ENCODE measurements at places on chromosomes 13 and 19.

- no peak for DNase-seq
Observed at GRCh38 chr13:77702366-77702765, 4.9 kb downstream of the SLAIN1 start.

GRCh38 chr13:93227280-93227877, 772 bp downstream of the GPC6 start:
- DNase-seq, result no peak

GRCh38 chr19:10100163-10100785, 2.2 kb downstream of the ANGPTL6 start:
- no peak for DNase-seq

DNA sequence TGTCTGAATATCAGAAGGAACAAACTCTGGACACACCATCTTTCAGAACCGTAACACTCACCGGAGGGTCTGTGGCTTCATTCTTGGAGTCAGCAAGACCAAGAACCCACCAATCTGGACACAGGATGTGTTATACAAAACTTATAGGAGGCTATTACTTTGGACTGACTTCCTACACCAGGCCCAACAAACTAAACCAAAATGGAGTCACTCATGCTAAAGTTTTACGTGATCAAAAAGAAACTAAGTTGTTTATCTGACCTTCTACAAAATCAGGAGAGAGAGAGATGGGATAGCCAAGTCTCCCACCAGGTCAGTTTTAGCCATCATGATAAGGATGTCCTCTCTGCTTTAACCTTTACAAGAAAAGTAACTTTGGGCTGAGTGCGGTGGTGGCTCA, 3.2 kb upstream of the RAB11B start:
- no peak for DNase-seq

DNA sequence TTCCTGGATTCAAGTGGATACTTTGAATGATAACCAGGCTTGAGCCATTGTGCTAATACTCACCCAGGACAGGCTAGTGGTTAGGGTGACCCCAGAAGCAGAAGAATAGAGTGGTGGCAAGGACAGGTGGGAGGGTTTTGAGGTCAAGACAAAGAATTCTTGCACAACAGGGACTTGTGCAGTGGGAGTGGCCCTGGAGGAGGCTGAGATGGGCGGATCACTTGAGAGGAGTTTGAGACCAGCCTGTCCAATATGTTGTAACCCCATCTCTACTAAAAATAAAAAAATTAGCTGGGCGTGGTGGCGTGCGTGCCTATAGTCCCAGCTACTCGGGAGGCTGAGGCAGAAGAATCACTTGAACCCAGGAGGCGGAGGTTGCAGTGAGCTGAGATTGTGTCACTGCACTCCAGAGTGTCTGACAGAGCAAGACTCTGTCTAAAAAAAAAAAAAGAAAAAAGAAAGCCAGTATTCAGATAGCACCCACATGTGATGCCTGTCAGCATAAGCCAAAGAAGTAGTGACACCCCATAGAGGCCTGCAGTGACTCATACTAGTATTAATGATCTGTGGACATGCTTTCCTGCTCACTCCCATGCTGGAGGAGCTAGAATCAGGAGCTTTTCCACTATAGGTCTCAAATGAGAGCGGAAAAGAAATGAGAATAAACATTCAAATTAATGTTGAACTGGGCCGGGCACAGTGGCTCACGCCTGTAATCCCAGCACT, 78.7 kb downstream of the RNF17 start:
- no peak for DNase-seq

- peak; percentile 71 for DNase-seq
Observed at GRCh38 chr13:106917673-106918556, 350.0 kb upstream of the ARGLU1 start.

DNA sequence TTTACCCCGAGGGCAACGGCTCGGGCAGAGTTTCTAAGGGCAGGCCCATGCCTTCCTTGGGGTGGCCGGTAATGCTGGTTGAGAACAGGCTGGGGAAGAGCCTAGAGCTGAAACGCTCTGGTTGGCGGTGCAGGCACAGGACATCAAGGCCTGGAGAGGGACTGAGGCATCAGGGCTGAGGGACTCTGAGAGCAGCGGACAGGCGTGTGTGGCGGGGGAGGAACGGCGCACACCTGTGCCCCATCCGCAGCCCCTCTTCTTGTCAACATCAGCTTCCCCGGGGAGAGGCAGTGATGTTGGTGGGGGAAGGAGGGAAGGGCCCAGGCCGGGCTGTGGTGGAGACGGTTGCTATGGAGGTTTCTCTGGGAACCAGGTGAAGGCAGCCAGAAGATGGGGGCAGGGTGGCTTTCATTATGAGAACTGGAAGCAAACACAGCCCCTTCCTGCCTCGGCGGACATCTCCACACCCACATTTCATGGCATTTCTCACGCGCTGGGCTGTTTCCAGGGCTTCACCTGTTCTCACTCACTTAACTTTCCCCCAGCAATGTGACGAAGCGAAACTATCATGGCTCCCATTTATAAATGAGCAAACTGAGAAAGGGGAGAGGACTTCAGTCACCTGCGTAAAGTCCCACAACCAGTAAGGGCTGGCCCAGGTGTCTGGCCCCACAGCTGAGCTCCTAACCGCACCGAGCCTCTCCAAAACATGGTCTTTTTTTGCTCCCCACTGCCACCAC, 8.2 kb upstream of the ATF5 start:
- DNase-seq, result no peak

DNA sequence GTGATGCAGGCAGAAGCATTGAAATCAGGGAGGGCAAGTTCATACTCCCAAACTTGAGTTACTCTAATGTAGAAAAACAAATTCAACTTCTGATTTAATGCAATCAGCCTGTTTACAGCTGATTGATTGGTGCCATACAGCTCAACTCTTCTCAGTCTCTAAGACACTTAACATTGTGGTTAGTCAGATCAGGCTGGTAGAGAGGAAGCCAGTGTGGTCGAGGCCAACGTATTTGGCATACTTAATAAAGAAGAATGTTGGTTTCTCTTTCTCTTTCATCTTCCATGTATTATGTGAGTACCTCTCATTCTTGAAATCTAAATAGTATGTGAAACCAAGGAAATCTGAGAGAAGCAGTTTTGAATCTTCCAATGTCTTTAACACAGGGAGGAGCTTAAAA, 255.0 kb upstream of the SLITRK1 start:
- peak; percentile 56 for DNase-seq

DNA sequence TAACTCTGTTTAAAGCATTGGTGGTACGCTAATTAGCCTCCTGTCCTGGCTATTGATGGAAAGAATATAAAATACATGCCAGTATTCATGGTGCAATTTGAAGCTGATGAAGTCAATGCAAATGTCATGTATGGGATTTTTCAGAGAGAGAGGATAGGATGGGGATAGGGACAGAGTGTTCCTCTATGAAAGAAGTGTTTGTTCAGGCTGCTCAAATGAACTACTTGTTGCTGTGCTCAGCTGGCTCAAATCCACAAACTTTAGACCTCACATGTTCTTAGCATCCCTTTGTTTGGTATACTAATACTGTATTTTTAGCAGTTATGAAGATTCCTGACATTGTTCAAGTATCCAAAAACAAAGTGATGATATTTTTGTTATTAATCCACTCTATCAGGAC, 116.5 kb downstream of the SLITRK1 start:
- DNase-seq, result no peak

DNA sequence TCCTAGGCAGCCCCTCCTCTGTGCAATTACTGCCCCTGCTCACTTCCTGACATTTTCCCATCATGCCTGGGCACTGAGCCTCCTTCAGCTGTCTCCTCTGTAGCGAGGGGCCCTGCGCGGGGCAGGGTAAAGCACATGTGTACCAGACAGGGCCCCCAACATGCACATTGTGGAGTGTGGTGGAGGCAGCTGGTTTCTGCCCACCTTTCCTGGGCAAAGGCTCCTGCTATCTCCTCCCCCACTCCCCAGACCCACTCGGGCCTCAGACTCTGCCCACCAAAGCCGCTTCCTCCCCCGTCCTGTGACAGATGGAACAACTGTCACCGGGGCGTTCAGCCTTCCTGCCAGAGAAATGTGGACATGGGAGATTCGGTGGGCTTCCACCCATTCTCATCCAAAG, 2.9 kb upstream of the KPTN start:
- no peak for DNase-seq

- DNase-seq, result no peak
Observed at GRCh38 chr13:44198826-44199225, 174.8 kb upstream of the SERP2 start.

GRCh38 chr19:19300613-19301012, 19.7 kb downstream of the SUGP1 start:
- no peak for DNase-seq

DNA sequence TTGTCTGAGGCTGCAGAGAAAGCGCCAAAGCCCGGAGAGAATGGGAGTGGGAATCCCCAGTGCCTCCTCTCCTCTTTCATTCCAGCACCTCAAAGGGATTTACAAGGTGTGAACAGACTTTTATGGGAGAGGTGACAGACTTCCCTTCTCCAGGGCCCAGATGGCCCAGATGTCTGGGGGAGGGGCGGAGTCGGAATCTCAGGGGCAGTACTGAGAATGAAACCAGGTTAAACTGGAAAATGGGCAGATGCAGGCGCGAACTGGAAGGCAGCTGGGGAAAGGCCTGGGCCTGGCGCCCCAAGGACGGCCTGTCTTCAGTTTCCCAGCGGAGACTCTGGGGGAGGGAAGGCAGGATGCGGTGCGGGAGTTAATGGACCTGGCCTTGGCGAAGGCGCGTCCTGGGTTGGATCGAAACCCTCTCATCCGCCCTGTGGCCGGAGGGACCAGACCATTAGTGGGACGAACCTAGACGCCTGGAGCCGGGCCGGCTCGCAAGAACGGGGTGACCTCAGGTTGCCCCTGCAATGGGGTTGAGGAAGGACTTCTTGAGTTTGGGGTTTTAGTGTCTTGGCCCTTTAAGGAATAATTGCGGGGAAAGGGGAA, 592 bp upstream of the TRIP10 start:
- peak; percentile 24 for DNase-seq

DNA sequence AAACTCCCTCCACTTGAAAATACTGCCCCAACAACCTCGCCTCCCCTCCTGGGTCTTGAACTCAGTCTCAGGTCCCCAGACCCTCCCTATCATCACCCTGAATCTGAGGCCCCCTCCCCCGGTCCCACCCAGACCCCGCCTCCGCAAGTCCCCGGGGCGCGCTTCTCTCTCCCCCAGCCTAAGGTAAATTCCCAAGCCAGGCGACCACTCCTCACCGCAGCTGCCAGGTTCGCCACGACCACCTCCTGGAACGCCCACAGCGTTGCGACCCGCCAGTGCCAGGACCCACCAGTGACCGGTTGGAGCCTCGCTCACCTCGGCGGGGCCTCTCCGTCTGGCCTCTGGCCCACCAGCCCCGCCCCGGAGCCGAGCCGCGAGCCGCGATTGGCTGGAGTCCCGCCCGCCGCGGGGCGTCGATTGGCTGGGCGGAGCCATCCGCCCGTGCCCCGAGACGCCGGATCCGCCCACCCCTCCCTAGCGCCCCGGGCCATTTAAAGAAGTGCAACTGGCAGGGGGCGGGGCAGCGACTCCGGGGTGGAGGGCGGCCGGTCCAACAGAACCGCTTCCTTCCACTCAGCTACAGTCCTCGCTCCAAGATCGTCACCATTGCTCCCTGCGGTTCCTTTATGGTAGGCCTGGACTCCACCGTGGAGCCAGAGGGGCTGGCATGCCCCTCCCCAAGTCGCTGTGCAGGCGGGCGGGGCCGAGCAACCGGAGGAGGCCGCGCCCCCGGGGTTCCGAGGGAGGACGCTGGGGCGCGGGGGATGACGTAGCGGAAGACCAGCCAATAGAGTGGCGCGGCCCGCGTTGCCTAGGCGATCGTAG, at the start of gene SERTAD3:
TSS of gene SERTAD3 (minus strand) at position 336 of the 825 bp plus-strand sequence. CDS start 2,255 bp downstream, outside the sequence.
- peak; percentile 97 for DNase-seq

DNA sequence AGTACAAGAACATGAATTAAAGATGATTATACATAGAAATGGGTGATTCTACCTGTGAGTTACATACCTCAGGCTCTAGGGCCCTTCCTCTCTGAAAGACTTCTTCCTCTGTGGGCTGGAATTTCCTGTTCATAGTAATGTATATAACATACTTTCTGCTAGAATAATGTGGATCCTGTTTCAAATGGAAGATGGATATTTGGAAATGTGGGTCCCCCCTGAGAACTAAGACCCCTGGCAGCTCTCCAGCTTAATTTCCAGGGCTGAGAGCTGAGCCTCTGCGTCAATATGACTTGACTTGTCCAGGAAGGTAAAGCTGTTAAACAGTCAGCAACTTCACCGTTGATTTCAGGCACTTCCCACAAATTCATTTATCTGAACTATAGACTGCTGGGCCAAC, 296.3 kb downstream of the NALCN start:
- DNase-seq, result no peak

DNA sequence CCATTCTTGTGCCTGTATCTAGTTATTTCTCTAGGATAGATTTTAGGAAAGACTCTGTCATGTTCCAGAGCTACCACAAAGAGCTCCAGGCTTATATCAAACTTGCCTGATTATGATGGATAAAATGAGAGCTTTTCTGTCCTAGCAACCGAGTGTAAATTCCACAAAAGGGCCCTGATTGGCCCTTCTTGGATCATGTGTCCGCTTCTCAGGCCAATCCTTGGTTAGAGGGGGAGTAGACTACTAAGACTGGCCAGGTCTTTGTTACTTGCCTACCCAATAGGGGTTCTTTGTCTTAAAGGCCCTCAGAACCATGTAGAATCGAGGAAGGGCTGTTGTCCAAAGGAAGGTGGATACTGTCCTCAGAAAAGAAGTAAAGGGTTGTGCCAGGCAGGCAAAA, 2.4 kb downstream of the DHX34 start:
- DNase-seq, result no peak

- no peak for DNase-seq
Observed at GRCh38 chr13:45826731-45827130, 24.8 kb downstream of the SIAH3 start.

DNA sequence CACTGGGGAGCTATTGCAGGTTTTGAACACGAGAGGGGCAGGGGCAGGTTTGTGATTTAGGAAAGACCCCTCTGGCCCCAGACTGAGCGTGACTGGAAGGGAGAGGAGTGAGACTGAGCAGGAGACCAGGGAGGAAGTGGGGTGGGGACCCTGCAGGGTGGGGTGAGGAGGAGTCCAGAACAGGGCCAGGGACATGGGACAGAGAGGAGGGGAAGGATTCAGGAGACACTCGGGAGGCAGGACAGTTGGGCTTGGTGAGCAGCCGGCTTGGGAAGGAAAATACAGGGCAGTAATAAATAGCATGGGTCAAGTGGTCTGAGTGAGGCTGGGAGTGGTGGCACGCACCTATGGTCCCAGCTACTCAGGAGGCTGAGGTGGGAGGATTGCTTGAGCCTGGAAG, 9.4 kb downstream of the FOSB start:
- DNase-seq, result no peak

GRCh38 chr13:33073338-33073737, 57.1 kb downstream of the KL start:
- no peak for DNase-seq

GRCh38 chr19:7458675-7459074, 30.2 kb downstream of the PEX11G start:
- no peak for DNase-seq

DNA sequence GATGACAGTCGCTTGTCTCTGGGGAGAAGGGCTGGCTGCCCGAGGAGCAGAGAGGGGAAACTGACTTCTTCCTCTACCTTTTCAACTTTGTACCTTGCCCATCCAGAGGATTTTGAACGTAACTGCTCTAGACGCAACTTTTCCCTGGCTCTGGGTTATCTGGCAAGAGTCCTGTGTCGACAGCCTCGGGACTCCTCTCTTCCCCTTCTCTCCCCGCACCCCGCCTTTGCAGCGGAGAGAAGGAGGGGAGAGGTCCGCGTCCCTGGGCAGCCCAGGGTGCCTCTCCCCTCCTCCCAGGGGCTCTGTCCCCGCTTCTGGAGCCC, 574 bp downstream of the SH3GL1 start:
- no peak for DNase-seq

GRCh38 chr13:105906746-105907145, 628.7 kb downstream of the EFNB2 start:
- no peak for DNase-seq

GRCh38 chr13:75308222-75308621, 173.7 kb downstream of the TBC1D4 start:
- DNase-seq, result peak; percentile 36

GRCh38 chr19:33274663-33275558, 27.4 kb downstream of the CEBPA start:
- DNase-seq, result no peak

All from activated naive CD4-positive, alpha-beta T cell treated with Interleukin-2 at 50 U/mL for 16 hours (primary cell).